ENCODE measurements at places on chromosomes 5 and 9. TPM values are rescaled to one million over a fixed set of nuclear protein-coding genes. Genes with fewer than 3 reads are reported as not detected.

Gene PDE8B
- 0.21 TPM for total RNA-seq

Gene PAPPA
- not detected for total RNA-seq

Gene CCDC192
- not detected for total RNA-seq

Gene GLRA1
- total RNA-seq: not detected

Gene PHF24
- total RNA-seq: not detected

Gene HINT1
- 253 TPM for total RNA-seq

Gene PDE6A
- not detected for total RNA-seq

DNA sequence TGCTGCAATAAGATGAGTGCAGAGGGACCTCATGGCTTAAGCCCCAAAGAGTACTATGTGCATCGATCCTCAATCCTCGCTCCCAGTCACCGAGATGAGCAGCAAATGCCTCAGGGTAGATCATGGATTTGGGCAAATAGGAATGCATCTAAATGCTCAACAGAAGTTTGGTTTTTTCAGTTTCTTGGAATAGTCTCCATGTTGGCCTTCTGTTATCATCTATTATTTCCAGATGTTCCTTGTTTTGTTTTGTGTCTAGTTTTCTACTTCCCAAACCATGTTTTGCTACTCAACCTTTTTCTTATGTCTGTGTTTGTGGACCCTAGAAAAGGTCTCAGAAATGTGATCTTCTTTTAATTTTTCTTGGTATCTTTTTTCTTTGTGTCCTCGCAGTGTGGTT lies 43.5 kb upstream of the RASGRF2 start:
- DNase-seq: no peak

- no peak for DNase-seq
These were observed 413.4 kb downstream of the MAN2A1 start for GRCh38 chr5:110103081-110103480.

DNA sequence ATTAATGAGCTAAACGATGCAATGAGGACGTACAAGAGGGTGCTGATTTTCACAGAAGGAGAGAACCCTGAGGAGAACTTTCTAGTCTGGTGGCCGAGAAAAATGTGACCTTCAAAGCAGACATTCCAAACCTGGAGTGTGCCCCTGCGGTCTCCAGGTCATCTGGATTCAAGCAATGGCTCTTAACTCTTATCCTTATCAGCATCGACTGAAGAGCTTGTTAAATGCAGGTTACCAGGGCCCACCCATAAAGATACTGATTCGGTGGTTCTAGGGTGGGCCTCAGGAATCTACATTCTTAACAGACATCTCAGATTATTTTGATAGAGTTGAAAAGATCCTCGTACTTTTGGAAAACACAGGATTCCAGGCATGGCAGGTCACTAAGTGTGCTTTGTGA lies 103.6 kb upstream of the SAP30L start:
- DNase-seq: no peak

- DNase-seq: no peak
These were observed 25.5 kb downstream of the CTSL start for GRCh38 chr9:87751423-87751822.

DNA sequence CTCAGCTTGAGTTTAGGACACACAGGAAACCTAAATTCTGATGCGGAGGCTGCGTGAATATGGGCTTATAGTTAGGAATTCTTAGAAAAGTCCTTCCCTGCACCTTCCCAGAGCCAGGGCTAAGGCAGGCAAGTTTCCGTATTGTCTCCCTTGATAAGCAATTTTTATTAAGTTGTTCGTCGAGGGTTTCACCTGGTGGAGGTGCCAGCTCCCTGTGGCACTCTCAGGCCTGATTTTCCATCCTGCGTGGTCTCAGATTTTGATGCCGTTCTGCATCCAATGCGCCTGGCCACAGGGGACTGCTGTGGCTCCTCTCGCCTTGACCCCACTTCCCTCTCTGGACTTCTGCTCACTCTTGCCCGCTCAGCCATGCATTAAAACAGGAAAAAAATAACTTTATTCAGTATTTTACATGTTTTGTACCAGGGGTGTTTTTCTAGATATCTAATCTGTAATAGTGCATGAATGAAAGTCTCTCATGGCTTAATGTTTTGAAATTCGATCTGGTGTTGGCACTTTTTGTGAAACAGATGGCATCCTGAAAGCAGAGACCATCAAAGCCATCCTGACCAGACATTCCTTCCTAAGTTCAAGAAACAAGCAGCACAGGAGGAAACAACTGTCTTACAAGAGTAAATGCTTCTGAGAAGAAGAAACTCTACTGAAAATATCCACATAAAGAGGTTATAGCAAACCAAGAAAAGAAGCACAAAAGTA lies 50.7 kb downstream of the TRIP13 start:
- DNase-seq: no peak

DNA sequence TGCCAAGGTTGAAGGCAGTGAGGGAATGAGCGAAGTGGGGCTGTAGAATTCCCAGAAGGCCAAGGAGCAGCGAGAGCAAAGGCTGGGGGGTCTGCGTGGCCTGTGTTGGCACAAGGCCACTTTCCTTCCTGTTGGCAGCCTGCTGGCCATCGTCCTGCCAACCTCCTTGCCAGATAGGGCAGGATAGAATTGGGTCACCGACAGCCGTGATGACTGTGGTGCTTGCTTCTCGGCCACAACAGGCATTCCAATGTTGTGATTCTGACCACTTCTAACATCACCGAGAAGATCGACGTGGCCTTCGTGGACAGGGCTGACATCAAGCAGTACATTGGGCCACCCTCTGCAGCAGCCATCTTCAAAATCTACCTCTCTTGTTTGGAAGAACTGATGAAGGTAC lies 18.9 kb downstream of the TRIP13 start:
- no peak for DNase-seq

DNA sequence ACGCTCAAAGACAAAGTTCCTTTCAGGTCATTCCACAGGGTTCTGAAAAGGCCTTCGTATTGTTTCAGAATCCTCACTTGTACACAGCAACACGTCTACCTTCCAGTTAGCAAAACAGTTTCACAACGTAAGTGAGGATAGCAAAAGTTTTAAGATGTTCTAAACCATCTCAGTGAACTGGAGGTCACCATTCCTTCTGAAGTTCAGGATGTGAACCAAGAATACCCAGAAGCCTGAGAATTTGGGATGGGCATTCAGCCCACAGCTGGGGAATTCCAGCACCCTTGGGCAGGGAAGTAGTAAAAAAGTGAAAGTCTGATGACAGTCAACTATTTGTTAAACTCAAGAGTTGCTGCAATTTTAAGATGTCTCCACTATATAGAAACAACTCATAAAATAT lies 224.5 kb downstream of the BNC2 start:
- no peak for DNase-seq

- no peak for DNase-seq
These were observed 89.9 kb upstream of the ADAMTSL1 start for GRCh38 chr9:18384066-18384465.

GRCh38 chr5:76451031-76451701 lies 48.1 kb downstream of the IQGAP2 start:
- no peak for DNase-seq
